A549 treated with CpdA at 1 μM for 4 hours (cell line): ENCODE measurements at places on chromosomes 12 and 14. TPM values are rescaled to one million over a fixed set of nuclear protein-coding genes. Genes with fewer than 3 reads are reported as not detected.

Gene CCNB1IP1
- total RNA-seq = 38.9 to 61.4 TPM (median 43.0 TPM) in 5 replicates

Gene TRHDE
- total RNA-seq = 0.03 to 0.19 TPM (median 0.09 TPM) in 5 replicates

Gene LALBA
- not detected in 5 replicates for total RNA-seq

Gene CCDC175
- not detected in 5 replicates for total RNA-seq

Gene PTMS
- 593 to 1,064 TPM (median 878 TPM) in 5 replicates for total RNA-seq

Gene KLRF1
- total RNA-seq = not detected in 5 replicates

Gene RNASE7
- not detected in 5 replicates for total RNA-seq

Gene ABCD2
- total RNA-seq = not detected in 5 replicates

Gene IAPP
- not detected in 5 replicates for total RNA-seq

Gene TMEM119
- 0.07 to 0.18 TPM (median 0.10 TPM) in 3 of 5 replicates, not detected in the others for total RNA-seq

Gene ACVRL1
- 0.03 to 0.09 TPM (median 0.08 TPM) in 4 of 5 replicates, not detected in the other for total RNA-seq

Gene KRT2
- total RNA-seq = 0.03 TPM in 1 of 5 replicates, not detected in the others

Gene HVCN1
- 0.17 to 0.93 TPM (median 0.63 TPM) in 5 replicates for total RNA-seq
